A172 (cell line): ENCODE measurements at places on chromosomes 1 and 21.

DNA sequence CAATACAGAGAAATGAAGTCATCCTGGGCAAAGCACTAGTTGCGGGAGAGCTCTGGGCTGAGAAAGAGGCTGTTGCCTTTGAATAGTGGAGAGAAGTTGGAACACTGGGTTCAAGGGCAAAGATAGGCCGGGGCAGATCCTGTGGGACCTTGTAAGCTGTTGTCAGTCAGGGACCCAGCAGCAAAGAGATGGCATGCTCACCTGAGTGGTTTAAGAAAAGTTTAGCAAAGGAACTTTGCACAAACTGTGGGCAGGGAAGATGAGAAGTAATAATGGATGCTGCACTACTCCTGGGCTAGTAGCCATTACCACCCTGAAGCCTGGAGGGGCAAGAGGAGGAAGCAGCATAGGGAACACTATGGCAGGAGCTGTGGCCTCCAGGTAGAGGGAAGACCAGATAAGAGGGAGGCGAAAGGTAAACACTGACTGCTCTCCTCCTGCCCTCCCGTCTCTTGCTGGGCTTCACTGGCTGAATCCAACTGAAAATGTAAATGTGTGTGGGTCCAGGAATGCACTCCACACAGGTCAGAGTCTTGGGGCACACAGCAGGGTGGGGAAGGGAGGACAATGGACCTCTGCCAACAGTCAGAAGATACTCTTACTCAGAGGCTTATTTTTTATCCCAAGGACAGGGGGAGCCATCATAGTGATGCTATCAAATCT is 129.2 kb downstream of the PLPP3 start:
- no peak for DNase-seq

DNA sequence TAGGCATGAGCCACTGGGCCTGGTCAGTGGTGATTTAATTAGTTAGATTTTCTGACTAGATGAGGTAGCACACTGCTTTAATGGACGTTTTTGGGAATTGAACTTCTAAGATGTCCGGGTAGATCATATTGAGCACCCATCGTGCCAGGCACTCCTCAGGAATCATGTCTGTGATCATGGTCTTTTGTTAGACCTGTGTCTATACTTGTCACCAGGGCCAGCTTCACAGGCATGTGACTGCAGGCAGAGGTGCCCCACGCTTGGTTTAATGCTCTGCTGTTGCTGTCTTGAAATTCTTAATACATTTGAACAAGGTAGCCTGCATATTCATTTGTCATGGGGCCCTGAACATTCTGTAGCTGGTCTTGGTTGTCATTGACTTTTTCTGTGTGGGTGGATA is 19.6 kb downstream of the UBE4B start:
- DNase-seq, result no peak

DNA sequence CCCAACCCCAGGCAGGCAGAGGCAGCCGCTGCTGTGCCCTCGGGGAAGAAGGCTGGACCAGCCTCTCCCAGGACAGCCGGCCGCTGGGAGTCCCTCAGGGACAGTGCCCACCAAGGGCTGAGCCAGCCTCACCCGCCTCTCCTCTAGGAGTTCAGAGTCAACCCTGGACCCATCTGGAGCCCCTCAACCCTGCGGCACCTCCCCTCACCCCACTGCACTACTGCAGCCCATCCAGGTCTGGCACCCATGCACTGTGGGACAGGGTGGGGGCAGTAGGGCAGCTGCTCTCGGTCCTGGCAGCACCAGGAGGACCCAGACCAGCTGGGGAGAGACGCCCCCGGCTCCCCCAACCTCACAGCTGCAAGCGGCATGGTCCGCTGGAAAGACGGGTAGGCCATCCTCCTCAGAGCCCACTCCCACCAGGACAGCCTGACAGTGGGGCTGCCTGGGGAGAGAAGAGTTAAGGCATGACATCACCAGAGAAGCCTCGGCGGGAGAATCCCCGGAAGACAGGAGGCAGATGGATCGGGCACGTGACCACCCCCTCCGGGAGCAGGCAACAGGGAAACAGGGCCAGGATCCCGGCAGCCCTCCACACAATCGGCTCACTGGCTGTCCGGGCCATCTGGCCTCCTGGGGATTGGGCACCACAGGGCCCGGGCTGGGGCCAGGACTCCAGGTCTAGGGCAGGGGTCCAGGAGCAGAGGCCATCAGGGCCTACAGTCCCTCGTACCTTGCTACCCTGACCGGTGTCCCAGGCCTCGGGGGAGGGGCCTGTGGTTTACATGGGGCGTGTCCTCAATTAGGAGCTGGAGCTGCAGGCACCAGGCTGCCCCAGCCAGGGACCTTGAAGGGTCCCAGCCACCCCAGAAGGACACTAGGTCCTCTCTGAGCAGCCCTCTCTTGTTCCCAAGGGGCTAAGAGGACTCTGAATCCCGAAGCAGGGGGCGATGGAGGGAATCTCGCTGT is 3.1 kb downstream of the ACAP3 start:
- peak; percentile 67 for DNase-seq

GRCh38 chr1:53835491-53835890 is 2.6 kb downstream of the NDC1 start:
- no peak for DNase-seq
